ENCODE measurements at places on chromosomes 7 and 10.

DNA sequence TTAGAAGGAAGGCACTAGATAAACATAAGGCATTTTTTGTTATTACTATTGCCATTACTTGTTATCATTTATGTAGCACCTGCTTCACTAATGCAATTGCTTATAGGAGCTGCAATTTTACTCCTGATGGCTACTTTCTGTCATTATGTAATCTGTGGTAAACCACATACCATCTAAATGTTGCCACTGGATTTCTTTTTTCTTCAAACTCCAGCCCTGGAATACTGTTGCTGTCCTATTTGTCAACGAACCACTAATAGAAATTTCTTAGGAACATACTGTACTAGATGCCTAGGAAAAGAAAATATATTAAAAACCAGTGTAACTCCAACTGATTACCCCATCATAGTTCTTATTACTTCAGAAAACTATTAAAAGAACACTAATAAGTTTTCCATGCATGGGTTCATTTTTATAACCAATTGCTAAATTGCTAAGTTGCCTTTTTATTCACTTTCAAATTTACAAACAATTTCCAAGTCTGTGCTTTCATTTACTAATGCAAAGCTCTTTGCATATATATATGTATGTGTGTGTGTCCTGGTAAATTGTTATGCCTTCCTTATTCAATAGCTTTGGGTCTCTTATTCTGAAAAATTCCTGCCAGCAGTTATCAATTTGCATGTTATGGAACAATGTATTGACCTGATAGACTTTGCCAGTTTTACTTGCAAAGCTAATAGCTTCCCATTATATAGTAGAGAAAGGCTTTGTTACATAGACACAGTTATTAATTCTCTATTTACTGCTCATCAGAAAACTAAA, 287.4 kb downstream of the EXOC4 start:
- no peak for DNase-seq

DNA sequence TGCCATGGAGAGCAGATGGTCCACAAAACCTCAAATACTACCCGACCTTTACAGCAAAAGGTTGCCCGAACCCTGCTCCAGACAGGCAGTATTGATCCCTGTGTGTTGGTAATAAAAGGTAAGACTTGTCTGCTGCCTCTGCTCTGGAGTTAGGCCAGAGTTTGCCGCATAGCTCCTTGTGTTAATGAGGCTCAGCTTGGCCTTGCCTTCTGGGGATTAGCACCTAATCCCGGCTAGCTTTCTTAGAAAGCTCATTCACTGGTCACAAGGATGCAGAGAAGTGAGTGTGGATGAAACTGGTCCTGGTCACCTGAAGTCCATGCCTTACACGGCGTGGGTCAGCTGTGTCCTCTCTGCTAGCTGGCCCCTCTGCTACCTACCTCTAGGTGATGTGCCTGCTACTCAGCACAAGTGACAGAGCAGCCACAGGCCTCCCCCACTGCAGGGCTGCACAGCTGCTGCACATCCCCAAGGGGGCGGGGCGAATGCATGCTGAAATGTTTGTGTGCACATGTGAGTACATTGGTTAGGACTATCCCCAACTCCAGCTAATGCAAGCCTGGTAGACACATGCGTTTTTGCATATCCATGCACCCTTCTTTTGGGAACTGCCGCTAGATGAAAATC, 31.7 kb upstream of the SYPL1 start:
- DNase-seq = no peak

- no peak for DNase-seq
Observed at GRCh38 chr7:137937202-137937560, 64.7 kb downstream of the CREB3L2 start.

- no peak for DNase-seq
Observed at GRCh38 chr10:66291133-66291532, 634.7 kb upstream of the LRRTM3 start.

- no peak for DNase-seq
Observed at GRCh38 chr7:75996476-75996875, 2.1 kb upstream of the TMEM120A start.

DNA sequence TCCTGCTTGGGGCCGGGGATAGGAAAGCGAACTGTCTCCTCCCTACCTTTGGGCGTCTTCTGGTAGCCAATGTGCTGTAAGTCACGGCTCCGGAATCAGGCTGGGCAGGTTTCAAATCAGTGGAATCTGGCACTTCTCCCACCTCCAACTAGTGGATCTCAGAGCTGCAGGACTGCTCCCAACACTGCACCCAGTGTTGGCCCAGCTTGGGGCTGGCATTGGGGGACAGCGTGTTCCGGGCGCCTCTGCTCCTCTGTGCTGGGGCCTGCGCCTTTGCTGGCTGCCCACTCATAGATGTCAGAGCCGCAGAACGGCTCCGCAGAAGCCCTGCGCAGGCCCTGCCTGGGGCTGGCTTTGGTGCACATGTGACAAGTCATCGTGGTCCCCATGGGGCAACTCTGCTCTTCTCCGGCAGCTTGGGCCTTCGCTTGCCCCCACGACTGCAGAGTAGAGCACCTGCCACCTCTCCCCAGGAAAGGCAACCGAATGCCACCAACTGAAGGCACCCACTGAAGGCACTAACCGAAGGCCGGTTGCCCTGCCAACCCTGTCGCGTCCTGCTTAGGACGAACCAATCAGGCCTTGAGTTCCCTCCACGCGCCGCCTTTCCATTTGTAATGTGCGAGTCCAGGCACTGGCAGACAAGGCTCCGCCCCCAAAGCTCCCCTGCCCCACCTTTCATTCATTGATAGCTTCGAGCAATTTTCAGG, 85.5 kb upstream of the ABI1 start:
- no peak for DNase-seq

GRCh38 chr7:99844328-99844727, 16.5 kb downstream of the CYP3A43 start:
- no peak for DNase-seq

GRCh38 chr7:24075426-24075810, 208.6 kb upstream of the NPY start:
- DNase-seq = no peak

DNA sequence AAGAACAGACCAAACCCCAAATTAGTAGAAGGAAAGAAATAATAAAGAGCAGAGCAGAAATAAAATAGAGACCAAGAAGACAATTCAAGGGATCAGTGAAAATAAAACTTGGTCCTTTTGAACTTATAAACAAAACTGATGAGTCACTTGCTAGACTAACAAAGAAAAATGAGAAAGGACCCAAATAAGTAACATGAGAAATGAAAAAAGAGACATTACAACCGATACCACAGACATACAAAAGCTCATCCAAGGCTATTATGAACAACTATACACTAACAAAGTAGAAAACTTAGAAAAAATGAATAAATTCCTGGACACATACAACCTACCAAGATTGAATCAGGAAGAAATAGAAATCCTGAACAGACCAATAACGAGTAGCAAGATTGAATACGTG, 414.5 kb downstream of the HTR7 start:
- DNase-seq = no peak

- DNase-seq = no peak
Observed at GRCh38 chr10:136465-136762, 1.2 kb downstream of the ZMYND11 start.

DNA sequence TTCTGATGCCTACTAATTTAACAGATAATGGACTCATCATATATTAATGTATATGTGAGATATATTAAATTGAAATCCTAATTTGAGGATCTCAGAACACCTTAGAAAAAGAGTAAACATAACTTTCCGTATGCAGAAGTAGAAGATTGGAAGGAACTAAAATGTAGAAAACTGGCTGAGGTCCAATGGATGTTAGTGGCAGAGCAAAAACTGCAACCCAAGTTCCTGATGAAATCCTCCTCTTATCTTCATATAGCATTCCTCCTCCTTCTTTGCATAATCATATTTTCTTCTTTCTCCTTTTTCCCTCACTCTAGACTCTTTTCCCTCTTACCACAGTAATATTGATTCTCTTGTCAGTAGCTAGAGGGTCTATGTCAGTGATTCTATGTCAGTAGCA, 6.0 kb downstream of the INA start:
- DNase-seq = no peak

GRCh38 chr7:50352282-50352681, 47.8 kb downstream of the IKZF1 start:
- no peak for DNase-seq

GRCh38 chr7:23385140-23385539, 85.2 kb downstream of the IGF2BP3 start:
- DNase-seq = no peak

DNA sequence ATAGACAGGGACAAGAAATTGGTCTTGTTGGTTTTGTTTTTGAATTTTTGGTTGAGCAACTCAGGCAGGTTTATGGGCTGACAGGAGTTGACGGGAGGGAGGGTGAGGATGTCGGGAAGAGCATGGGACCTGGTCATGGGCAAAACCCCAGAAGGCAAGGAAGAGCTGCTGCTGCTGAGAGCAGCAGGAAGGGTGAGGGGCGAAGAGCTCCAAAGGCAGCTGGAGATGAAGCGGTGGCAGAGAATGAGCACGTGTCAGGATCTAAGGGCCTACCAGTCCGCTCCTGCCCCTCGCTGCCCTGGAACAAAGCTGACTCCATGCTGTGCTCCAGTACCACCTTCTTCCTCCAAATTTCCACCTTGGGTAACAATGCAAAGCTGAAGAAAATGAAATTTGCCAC, 84.3 kb downstream of the ARHGAP22 start:
- no peak for DNase-seq

- peak; percentile 59 for DNase-seq
Observed at GRCh38 chr7:47314728-47315607, 266.9 kb downstream of the TNS3 start.

DNA sequence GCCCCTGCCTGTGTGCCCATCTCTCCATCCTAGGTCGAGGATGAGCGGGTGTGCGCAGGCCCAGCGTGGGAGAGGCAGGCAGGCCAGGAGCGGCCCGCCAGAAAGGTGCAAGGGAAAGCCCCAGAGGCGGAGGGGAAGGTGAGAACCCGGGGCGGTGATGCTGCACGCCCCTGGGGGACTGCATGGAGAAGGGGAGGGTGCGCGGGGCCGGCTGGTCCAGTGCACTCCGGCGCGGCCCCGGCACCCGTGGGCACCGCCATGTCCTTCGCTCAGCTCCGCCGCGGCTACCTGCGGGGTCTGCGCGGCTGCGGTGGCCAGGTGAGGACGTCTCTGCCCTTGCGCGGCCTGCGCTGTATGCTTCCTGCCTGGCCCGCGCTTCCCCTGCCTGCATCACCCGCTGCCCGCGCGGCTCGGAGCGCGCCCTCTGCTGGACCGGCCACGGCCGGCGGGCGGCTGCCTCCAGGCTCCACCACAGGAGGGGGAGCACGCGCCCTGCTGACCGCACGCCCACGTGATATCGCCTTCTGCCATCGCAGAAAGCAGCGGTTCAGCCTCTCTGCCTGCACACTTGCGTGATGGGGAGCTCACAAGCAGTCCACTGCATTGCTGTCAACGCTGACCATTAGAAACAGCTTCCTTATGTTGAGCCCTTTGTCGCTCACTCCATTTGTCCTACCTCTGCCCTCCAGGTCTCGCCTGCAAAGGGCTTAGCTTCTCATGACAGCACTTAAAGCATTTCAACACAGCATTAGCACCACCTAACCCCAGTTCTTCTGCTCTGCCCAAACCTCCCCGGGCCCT, 73.9 kb downstream of the CXCL12 start:
- DNase-seq = peak; percentile 75

- DNase-seq = no peak
Observed at GRCh38 chr7:20395104-20395503, 64.4 kb downstream of the ITGB8 start.

GRCh38 chr10:50636618-50637579, 13.1 kb upstream of the SGMS1 start:
- DNase-seq = no peak

Data from kidney capillary endothelial cell (primary cell).